ENCODE measurements at places on chromosomes 2 and 18.

- DNase-seq, result no peak
- no peaks in the 10 kb centered on the region for H3K4me1 ChIP-seq
- no peak overlapping the region for H3K4me3 ChIP-seq
- H3K36me3 ChIP-seq, result peaks cover 13% of the 10 kb centered on the region
- no peaks in the 10 kb centered on the region for H3K27me3 ChIP-seq
Measured at GRCh38 chr18:2535419-2535910, 35.8 kb downstream of the METTL4 start.

DNA sequence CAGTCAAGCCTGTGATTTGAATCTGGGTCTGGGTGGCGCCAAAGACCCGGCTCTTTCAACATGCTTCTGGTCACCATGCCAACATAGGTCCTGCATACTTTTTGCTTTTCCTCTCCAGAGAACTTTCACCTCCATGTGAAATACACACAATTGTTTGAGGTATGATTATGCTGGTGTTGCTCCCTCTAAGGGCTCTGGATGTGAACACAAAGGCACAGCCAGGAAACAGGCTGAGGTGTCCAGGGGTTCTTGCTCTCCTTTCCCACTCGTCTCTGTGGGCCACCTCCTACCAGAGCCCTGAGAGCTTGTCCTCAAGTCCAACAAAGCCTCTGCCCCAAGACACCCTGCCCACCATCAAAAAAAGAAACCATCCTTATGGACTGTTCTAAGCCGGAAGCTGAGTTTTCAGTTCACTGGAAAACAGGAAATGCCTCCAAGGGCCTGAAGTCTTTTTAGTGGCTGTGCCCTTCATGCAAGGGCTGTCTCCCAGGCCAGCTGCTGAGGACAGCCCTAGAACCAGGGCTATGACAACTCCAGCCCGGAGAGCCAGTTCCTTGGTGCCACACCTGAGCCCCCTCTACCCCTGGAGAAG is 100.2 kb upstream of the EPAS1 start:
- H3K4me1 ChIP-seq, result peaks cover 17% of the 10 kb centered on the region
- no peaks in the 10 kb centered on the region for H3K36me3 ChIP-seq
- H3K27ac ChIP-seq, result no peak overlapping the region
- H3K4me3 ChIP-seq, result no peak overlapping the region
- DNase-seq, result no peak

- H3K36me3 ChIP-seq, result no peaks in the 10 kb centered on the region
- H3K27ac ChIP-seq, result no peak overlapping the region
- no peaks in the 10 kb centered on the region for H3K27me3 ChIP-seq
Measured at GRCh38 chr2:47662552-47662951, 120.4 kb upstream of the MSH6 start.

- no peak for DNase-seq
- H3K4me3 ChIP-seq, result no peak overlapping the region
- no peak overlapping the region for H3K27ac ChIP-seq
- no peaks in the 10 kb centered on the region for H3K4me1 ChIP-seq
Measured at GRCh38 chr2:176598351-176598750, 329.1 kb downstream of the MTX2 start.

GRCh38 chr18:3923750-3924149 is 473.8 kb downstream of the TGIF1 start:
- no peaks in the 10 kb centered on the region for H3K36me3 ChIP-seq
- H3K4me1 ChIP-seq, result no peaks in the 10 kb centered on the region
- no peak for DNase-seq

GRCh38 chr2:119684518-119684917 is 5.5 kb downstream of the TMEM177 start:
- peaks cover 31% of the 10 kb centered on the region for H3K36me3 ChIP-seq
- no peak overlapping the region for H3K4me3 ChIP-seq
- peaks cover 36% of the 10 kb centered on the region for H3K4me1 ChIP-seq

- H3K4me3 ChIP-seq, result no peak overlapping the region
- H3K27me3 ChIP-seq, result no peaks in the 10 kb centered on the region
- DNase-seq, result peak; percentile 38
- H3K27ac ChIP-seq, result peak overlapping the region; percentile 93
Measured at GRCh38 chr2:239322416-239323086, 78.3 kb downstream of the HDAC4 start.

DNA sequence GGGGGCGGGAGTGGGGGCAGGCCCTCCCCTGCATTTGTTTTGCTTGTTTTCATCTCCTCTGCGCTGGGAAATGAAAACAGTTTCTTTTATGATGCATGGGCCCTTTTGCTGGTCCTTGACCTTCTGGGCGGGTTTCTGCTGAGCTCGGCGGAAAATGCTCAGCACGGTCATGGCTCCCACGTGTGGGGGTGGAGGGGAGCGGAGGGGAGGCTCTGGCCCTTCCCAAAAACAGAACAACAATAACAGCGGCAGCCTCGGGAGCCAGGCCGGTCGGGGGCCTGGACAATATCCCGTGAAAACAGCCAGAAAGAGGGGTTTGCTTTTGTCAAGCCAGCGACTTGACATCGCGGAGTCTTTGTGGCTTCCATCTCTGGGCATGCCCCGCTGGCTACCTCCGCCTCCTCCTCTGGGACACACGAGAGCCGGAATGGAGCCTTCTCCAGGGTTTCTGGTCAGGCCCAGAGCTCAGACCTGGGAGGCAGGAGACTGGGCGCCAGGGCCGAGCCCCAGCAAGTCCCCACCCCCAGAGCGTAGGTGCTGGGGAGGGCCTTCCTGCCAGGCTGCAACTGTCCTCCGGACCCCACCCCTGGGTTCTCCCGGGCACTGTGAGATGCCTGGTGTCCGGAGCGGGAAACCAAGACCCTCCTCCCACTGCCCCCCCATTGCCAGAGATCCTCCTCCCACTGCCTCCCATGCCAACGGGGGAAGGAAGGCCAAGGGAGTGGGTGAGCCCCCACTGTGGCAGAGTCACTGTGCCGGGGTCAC is 35.9 kb upstream of the SNED1 start:
- no peaks in the 10 kb centered on the region for H3K27me3 ChIP-seq
- peak; percentile 3 for DNase-seq
- no peaks in the 10 kb centered on the region for H3K4me1 ChIP-seq
- no peak overlapping the region for H3K27ac ChIP-seq
- H3K36me3 ChIP-seq, result no peaks in the 10 kb centered on the region

- no peak overlapping the region for H3K27ac ChIP-seq
- H3K4me3 ChIP-seq, result no peak overlapping the region
- DNase-seq, result no peak
- H3K36me3 ChIP-seq, result no peaks in the 10 kb centered on the region
Measured at GRCh38 chr2:208039376-208040110, 14.2 kb upstream of the PLEKHM3 start.

- H3K36me3 ChIP-seq, result no peaks in the 10 kb centered on the region
- no peaks in the 10 kb centered on the region for H3K4me1 ChIP-seq
- peaks cover 9% of the 10 kb centered on the region for H3K27me3 ChIP-seq
- DNase-seq, result no peak
Measured at GRCh38 chr2:48854681-48855080, 99.2 kb upstream of the LHCGR start.

- no peaks in the 10 kb centered on the region for H3K36me3 ChIP-seq
- DNase-seq, result no peak
- H3K27me3 ChIP-seq, result peaks cover 12% of the 10 kb centered on the region
- no peak overlapping the region for H3K27ac ChIP-seq
- H3K4me3 ChIP-seq, result no peak overlapping the region
Measured at GRCh38 chr2:31433541-31433940, 19.0 kb upstream of the XDH start.

DNA sequence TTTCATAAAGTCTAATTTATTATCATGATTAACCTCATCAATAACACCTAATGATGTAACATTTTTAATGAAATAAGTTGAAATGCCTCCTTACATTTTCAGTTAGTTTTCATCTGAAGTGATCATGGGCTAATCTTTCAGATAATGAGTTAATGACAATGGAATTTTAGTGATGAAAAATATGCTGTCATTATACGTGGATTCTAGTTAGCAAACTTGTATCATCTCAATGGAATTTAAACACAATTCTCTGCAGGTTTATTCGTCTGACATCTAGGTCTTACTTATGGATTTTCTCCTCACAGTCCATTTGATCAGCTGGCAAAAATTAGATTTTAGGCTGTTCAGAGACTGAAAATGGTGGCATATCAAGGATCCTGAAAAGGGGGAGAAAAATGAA is 885.0 kb downstream of the SLC4A3 start:
- H3K27ac ChIP-seq, result no peak overlapping the region
- H3K27me3 ChIP-seq, result no peaks in the 10 kb centered on the region

DNA sequence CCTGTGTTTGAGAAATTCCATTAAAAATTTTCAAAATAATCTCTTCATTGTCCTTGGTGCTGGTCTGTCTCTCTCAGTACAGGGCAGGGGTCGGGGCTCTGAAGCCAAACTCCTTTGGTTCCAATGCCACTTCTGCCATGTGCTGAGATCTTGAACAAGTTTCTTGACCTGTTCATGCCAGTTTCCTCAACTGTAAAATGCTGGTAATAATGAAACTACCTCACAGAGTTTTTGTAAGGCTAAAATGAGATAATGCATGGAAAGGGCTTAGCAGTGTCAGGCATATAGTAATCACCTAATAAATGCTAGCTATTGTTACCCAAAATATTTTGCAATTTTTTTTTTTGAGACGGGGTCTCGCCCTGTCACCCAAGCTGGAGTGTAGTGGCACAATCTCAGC is 16.9 kb upstream of the MREG start:
- no peak overlapping the region for H3K4me3 ChIP-seq
- no peaks in the 10 kb centered on the region for H3K27me3 ChIP-seq
- H3K27ac ChIP-seq, result no peak overlapping the region
- no peak for DNase-seq
- peaks cover 6% of the 10 kb centered on the region for H3K36me3 ChIP-seq

- DNase-seq, result no peak
- H3K4me1 ChIP-seq, result no peaks in the 10 kb centered on the region
- H3K36me3 ChIP-seq, result no peaks in the 10 kb centered on the region
- no peak overlapping the region for H3K27ac ChIP-seq
Measured at GRCh38 chr2:188848887-188849435, 125.2 kb upstream of the COL3A1 start.

- no peak for DNase-seq
- no peak overlapping the region for H3K27ac ChIP-seq
- H3K4me1 ChIP-seq, result no peaks in the 10 kb centered on the region
- H3K36me3 ChIP-seq, result no peaks in the 10 kb centered on the region
- H3K27me3 ChIP-seq, result peaks cover 9% of the 10 kb centered on the region
Measured at GRCh38 chr2:227939271-227940027, 68.0 kb downstream of the DAW1 start.

DNA sequence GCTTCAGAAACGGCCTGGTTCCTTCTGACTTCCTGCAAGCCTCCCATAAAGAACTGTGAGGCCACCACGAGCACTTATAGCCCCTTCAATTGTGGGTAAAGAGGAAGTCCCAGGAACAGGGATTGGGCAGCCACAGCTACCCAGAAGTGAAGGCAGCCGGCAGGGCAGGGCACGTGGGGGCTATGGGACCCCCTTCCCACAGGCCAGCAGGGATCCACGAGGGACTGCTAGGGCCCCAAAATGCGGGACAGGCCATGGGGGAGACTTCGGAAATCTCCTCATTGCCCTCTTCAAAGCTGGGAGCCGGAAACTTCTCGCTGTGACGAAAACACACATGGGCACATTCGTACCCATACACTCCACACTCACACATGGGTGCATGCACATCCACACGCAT is 196.1 kb upstream of the SALL3 start:
- no peak overlapping the region for H3K4me3 ChIP-seq
- no peak for DNase-seq
- no peaks in the 10 kb centered on the region for H3K27me3 ChIP-seq
- no peak overlapping the region for H3K27ac ChIP-seq
- H3K4me1 ChIP-seq, result no peaks in the 10 kb centered on the region

DNA sequence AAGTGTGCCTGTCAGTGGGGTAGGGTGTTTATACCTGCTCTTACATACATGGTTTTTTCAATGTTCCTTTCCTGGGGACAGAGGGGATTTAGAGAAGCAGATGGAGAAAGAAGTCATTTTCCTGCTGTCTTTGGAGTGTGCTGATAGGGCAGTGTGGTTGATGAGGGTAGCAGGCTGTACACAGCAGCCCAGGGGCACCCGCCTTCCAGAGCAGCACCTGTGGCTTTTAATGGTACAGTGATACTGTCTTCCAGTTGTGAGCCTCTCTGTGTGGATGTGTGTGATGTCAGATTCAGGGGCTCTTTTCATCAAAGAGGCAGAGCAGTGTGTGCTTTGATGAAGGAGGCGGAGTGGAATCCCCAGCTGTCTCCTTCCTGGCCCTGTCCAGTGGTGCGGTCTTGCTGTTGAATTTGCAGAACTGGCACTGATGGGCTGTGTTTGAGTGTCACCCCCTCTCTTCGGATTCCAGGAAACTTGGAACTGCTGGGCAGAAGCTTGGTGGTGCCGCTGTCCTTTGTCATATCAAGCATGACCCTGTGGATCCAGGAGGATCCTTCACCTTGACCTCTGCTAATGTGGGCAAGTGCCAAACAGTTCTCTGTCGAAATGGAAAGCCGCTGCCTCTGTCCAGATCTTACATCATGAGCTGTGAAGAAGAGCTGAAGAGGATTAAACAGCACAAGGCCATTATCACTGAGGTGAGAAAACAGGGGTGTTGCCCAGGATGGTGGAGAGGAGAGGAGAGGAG is 259.8 kb downstream of the PHLPP1 start:
- H3K4me3 ChIP-seq, result no peak overlapping the region
- no peak for DNase-seq
- H3K36me3 ChIP-seq, result peaks cover 8% of the 10 kb centered on the region
- H3K27ac ChIP-seq, result no peak overlapping the region
- H3K4me1 ChIP-seq, result no peaks in the 10 kb centered on the region
- no peaks in the 10 kb centered on the region for H3K27me3 ChIP-seq

DNA sequence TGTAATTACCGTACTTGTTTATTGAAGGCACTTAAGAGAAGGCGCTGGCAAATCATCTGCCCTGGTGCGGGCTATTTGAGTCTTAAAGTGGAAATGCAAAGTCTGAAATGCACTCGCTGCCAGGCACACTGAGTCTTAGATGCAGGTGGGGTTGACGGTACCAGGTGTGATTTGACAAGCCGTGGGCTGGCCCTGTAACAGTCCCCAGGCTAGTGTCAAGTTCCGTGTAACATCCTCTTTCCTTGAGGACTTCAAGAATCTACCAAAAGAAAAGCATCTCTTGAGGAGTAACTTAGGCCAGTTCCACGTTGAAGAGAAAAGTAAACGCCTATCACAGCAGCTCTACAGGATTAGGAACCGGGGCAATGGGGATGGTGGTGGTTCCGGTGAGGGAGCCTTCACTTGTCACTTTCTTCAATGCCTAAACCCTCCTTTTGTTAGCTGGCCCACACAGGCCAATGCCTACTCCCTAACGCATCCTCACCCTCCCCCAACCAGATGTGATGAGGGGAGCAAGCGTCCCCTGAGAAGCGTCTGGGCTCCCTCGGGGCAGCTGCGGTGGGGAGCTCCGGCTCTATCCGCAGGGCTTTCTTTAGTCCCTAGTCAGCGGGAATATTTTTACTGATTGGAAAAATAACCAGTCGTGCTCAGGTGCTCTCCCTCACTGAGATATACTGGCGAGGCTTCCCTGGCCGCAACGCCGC is 1.5 kb upstream of the UGP2 start:
- H3K27ac ChIP-seq, result peak overlapping the region; percentile 99
- H3K4me1 ChIP-seq, result peaks cover 26% of the 10 kb centered on the region
- peak; percentile 39 for DNase-seq

GRCh38 chr2:220162320-220162719 is 534.9 kb downstream of the SLC4A3 start:
- H3K4me3 ChIP-seq, result no peak overlapping the region
- H3K27me3 ChIP-seq, result peaks cover 2% of the 10 kb centered on the region
- no peaks in the 10 kb centered on the region for H3K4me1 ChIP-seq
- H3K27ac ChIP-seq, result no peak overlapping the region
